ENCODE measurements at places on chromosomes 5 and 9.

DNA sequence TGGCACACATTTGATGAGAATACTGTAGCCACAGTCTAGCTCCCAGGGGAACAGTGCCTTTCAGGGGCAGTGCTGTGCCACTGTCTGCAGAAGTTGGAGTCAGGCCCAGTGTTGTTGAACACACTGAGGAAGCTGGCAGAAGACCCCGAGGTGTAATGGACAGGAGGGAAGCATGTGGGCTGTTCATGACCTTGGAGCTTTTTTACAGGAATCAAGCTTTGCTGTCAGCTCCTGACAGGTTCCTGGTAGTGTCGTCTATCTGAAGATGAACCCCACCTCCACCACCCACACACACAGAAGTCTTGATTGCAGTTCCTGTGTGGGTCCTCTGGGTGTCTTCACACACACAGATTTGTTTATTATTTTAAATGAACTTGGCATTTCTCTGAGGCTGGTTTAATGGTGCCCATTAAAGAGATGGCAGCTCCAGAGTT is 40.3 kb upstream of the TNFAIP8 start:
- peak; percentile 18 for DNase-seq

DNA sequence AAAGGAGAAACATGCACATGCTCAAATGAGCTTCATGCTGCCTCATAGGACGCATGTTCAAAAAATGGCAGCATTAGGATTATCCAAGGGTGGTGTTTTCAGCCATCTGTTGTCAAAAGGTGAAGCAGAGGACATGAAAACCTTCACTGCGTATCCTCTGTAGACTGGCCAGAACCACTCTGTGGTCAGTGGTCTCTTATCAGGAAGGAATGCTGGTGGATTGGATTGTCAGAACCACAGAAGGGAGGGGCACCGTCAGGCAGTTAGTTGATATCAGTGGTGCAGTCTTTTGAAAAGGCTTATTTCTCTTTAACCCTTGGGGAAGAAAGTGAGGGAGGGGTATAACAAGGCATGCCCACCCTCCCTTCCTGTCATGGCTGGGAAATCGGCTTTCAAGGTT is 100.1 kb downstream of the FBXL7 start:
- DNase-seq, result no peak

GRCh38 chr5:107218457-107219193 is 452.1 kb downstream of the EFNA5 start:
- no peak for DNase-seq

- DNase-seq, result no peak
Observed at GRCh38 chr5:142626099-142626498, 59.8 kb downstream of the FGF1 start.

GRCh38 chr9:76528642-76529190 is 69.7 kb downstream of the GCNT1 start:
- no peak for DNase-seq

GRCh38 chr9:93316726-93317494 is 133.0 kb downstream of the WNK2 start:
- no peak for DNase-seq

DNA sequence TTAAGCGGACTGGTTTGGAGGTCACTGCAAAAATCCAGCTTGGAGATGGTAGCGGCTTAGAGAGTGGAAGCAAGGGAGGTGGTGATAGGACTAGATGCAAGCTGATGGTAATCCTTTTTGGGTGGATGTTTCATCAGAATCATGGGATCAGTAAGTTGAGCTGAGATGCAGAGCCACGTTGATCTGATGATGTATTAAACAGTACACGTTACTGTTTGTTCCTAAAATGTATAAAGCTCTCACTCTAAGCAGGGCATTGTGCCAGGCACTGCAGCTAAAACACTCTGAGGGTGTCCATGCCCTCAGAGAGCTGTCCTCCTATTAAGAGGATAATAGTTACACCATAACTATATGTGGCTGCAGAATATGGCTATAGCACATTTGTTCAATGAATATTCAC is 93.1 kb downstream of the JAKMIP2 start:
- DNase-seq, result no peak

DNA sequence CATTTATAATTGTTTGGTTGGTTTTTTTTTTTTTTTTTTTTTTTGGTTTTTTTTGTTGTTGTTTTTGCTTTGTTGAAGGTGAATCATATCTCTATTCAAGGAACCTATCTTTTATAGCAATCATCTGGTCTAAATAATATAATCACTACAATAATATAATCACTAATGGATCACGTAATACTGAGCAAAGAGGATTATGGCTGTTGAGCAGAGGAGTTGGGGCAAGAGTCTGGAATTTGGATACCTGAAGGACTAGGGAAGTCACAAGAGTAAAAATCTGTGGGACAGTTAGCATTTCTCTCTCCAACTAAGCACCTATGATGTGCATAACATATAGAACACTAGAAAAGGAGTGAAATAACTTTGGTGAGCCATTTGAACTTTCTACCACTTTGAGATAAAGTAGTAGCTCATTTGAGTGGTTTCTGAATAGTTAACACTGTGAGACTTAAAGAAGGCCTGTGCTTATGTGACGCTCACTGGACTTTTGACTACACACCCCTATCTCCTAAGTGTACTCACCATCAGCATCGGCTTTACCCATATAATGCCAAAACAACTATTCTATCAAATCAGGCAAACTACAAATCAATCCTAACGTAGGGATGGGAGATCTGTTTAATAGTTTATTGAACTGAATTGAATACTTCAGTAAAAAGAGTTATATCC is 564.9 kb upstream of the TUSC1 start:
- DNase-seq, result no peak

- DNase-seq, result no peak
Observed at GRCh38 chr9:134026581-134026980, 1.3 kb downstream of the BRD3OS start.

DNA sequence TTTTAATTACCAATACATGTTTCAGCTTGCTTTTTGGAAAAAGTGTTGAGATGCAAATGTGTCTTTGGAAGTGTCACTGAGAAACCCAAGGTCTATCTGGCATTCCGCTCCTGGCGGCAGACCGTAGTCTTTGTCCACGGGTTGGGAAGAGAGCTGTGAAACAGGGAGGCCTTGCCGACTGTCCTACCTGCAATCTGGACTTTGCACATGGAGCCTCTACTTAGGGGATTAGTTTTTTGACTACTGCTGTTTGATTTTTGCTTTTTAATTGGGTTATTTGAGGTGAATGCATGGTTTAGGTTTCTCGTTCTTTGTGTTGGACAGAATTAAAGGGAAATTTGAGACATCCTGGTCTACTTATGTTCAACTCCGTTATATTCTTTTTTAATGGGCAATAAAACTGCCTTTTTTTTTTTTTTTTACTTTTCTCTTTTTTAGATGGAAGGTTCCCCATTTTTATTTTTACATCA is 25.7 kb downstream of the TRIO start:
- DNase-seq, result no peak
